NCI-H524 (cell line): ENCODE measurements at places on chromosomes 4 and X.

DNA sequence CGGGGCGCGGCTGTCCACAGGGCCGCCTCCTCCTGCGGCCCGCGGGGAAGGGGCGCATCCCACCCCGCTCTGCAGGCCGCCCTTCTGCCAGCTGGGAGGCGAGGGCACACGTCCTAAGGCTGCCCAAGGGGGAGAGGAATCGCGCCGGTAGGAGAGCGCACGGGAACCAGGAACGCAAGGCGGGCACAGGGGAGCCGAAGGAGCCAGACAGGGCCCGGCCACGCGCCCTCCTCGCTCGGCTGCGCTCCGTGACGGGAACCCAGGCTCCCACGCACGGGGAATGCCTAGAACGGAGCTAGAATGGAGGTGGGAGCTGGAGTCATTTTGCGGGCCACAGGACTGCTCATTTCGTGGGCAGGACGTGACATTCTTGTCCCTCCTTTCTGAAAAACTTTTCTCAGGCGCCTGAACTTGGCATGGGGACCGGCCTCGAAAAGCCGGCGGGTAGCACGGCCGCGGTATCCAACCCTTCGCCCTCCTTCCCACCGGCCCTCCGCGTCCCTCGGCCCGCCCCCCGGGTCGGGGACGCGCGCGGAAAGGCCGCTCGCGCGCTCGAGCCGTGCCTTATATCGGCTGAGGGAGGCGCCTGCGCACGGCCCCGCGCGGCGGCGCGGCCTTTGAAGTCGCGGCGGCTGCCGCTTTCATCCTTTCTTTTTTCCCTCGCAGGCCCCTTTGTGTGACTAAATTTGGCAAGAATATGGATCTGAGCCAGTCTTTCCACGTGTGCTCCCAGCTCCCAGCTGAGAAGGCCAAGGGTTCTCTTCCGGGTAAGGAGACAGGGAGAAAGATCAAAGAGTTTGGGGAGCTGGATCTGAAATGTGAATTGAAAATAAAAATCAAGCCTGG, 4.2 kb upstream of the LEF1 start:
- peak; percentile 65 for DNase-seq

DNA sequence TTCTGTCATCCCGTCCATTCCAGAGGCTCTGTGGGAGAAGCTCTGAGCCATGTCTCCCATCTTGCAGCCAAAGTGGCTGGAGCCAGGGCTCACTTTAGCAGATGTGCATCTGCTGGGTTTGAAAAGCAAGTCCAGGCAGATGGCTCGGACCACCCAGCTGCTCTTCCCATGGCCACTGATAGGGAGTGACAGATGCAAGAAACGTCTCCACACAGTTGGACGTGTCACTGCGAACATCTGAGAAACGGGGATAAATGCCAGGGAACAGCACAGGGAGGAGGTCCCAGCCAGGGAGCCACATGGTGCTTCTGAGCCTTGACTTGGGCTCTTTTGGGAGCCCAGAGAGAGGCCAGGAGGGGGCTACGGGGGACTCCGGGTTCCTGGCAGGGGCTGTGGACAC, 242.3 kb downstream of the AFAP1 start:
- peak; percentile 86 for DNase-seq

DNA sequence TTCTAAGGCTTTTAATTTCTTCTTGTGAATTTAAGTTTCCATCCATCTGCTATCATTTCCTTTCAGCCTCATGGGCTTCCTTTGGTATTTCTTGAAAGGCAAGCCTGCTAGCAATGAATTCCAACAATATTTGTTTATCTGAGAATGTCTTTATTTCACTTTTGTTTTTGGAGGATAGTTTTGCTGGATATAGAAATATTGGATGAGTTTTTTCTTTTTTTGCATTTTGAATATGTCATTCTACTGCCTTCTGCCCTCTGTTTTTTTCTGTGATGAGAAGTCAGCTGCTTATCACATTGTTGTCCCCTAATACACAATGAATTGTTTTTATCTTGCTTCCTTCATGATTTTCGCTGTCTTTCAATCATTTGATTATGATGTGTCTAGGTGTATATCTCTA, 13.2 kb upstream of the SORCS2 start:
- no peak for DNase-seq

DNA sequence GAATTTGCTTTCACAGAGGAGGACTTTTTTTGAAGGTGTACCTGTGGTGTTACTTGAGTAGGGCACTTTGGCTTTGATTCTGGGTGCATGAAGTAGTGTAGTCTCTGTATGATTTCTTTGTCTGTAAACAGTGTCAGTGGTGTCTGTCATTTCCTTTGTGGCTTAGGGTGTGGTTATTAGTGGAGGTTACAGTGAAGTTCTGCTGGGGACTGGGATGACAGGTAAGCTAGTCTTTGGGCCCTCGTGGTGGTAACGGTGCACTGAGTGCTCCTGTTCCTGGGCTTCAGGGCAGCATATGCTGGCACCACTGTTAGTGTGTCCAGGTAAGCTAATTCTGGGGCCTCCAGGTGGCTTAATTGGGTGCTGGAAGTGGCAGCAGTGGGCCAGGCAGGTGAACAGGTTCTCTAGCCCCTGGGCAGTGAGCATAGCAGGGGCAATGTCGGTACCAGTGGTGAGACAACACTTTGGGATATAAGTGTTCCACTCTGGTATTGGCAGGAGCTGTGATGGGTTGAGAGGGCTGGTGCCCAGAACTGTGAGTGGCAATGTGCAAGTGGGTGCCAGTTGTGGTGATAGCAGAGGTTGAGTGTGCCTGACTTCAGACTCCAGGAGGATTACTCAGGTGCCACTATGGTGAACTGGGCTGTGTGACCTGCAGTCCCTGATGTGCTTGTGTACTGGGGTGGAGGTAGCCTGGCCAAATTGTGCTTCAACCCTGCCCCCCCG, 26.0 kb upstream of the VSIG1 start:
- no peak for DNase-seq

GRCh38 chr4:27148211-27148895, 287.7 kb downstream of the STIM2 start:
- DNase-seq: no peak

DNA sequence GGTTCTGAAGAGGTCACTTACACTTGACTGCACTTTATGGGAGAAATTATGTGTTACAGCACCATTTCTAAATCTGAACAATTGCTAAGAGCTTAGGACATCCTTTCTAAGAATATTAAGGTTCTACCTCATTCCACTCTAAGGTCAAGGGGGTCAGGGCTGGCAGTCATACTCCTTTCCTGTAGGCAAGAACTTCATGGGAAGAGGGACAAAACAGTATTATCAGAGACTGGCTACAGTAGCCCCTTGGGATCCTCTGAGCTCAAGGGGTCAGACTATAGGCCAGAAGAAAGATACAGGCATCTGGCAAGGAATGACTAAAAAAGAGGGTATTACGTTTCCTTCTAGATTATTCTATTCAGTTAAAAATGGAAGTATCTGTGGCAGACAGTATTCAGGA, 115.1 kb downstream of the RASL11B start:
- no peak for DNase-seq

DNA sequence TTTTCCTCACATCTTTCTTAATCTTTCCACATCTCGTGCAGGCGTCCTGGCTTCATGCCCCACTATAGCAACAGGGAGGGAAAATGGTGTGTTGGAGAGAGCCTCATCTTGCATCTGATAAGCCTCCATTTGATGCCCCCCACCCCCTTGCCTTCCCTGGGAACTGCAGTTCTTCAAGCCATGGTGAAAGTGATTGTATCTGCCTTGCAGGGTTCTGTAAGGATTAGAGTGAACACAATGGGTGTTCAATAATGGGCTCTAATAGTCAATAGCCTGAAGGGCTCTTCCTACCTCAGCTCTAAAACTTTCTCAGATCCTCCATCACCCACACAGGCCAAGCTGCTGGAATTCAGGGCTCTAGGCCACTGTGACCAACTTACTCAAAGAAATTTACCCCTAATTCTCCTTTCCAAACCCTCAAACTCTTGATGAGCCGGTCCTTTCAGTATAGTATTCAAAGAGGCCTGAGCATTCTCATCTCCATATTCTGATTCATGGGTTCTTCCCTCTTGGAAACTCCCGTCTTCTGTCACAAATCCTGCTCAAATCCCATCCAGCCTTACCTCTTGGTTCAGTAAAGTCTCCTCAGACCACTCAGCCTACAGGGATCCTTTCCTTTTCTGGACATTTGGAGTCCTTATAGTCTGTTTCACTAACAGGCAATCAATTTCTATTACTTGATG, 128.3 kb upstream of the TRIM2 start:
- no peak for DNase-seq

DNA sequence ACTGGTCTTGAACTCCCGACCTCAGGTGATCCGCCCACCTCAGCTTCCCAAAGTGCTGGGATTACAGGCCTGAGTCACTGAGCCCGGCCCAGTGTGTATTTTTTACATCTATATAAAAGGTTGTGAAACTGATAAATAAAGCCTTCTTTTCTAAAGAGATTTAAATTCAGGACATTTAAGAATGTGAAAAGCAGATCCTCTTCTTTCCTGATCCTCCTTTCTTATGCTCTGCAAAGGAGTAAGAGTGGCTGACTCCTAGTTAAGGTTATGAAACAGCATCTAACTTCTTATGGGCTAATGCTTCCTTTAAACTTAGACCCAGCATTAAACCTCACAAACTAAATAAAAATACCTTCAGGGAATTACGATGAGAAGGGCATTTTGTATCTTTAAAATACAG, 197.7 kb upstream of the MAB21L2 start:
- no peak for DNase-seq

DNA sequence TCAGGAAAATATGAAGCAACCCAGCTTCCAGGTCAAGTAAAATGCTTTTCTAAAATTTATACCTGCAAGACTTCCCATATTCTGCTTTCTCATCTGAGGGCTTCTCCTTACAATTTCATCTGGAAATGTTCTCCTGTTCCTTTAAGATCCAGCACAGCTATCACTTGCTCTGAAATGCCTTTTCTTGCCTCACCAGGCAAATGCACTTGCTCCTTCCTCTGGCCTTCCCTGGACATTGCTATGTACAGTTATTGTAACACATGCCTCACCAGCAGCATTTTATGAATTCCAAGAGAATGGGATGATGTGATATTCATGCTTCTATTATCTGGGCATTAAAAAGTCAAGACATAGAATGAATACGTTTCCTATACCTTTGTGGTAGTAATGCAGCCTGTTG, 842.1 kb upstream of the INTU start:
- no peak for DNase-seq
